ENCODE measurements at places on chromosomes 5 and 9.

- DNase-seq: no peak
Measured at GRCh38 chr9:133917375-133917774, 74.7 kb downstream of the VAV2 start.

- no peak for DNase-seq
Measured at GRCh38 chr5:117947121-117947520, 1041.2 kb downstream of the DTWD2 start.

DNA sequence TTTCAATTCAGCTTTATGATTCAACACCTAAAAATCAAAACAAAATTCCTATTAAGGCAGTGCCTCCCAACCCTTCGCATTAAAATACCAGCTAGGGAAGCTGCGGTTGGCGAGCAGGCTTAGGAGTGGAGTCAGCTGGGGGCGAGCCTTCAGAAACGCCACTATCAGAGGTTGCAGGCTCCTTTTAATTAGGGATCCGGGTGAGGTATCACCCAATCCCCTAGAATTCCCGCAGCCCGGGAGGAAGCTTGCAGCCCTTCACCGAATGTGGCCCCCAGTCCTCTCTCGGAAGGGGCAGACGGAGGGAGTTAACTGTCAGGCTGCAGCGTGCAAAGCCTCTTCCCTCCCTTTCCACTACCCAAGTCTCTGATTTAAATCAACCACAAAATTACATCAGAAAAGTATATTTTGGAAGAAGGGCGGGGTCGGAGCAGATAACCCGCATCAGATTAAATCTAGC lies 1.7 kb downstream of the STC2 start:
- DNase-seq: no peak

- no peak for DNase-seq
Measured at GRCh38 chr5:90956511-90957097, 398.0 kb downstream of the ADGRV1 start.

GRCh38 chr9:135766251-135766650 lies 64.3 kb downstream of the KCNT1 start:
- no peak for DNase-seq

DNA sequence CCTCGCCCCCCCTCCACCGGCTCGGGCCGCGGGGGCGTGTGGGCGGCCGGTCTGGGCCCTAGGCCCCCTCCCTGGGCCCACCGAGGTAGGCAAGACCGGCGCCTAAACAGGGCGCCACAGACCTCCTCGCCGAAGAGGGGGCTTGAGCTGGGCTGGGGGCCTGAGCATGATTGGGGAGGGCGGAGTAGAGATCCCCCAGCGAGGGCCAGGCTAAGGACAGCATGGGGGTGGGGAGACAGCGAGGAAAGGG lies 108.9 kb downstream of the PSD2 start:
- no peak for DNase-seq

DNA sequence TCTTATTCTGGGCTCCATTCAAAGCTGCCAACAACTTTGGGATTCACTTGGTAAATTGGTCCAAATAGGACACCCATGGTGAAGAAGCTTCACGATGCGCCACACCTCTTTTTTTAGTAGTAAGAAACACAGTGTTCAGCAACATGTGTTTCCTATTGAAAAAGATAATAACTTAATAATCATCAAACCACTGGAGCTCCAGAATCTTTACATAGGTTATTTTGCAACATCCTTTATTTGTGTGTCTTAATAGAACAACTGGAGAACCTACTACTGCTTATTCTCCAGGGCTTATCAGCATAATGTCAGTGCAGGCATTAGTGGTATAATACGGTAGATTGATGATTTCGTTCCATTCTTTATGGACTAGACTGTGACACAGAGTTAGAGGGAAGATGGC lies 63.3 kb upstream of the DAPK1 start:
- DNase-seq: no peak

DNA sequence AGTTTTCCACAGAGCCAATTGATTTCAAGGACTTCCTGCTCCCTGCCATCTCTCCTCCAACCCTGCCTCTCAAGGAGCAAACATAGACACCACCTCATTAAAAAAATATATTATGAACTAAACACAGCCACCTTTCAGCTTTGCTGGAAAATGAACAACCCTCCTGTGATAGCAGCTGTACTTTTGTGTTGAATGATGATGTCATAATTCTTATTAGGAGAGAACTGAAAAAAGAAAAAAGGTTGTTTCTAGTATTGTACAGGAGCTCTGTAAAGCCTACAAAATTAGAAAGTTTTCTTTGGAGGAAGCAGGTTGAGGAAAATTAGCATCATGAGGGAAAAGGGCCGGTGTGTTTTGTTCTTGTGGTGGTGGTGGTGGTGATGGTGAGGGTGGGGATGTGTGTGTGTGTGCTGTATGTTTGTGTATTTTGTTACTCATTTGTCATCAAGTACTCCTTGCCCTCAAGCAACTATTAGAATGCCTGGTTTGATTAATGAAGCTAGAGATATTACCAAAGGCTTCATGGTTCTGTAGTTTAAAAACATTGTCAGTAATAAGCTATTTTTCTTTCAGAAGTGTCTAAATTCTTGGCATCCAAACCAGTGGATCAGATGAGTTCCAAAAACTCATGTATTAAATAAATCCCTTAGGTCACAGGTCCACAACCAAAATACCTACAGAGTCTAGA lies 405.9 kb downstream of the TLE4 start:
- no peak for DNase-seq

DNA sequence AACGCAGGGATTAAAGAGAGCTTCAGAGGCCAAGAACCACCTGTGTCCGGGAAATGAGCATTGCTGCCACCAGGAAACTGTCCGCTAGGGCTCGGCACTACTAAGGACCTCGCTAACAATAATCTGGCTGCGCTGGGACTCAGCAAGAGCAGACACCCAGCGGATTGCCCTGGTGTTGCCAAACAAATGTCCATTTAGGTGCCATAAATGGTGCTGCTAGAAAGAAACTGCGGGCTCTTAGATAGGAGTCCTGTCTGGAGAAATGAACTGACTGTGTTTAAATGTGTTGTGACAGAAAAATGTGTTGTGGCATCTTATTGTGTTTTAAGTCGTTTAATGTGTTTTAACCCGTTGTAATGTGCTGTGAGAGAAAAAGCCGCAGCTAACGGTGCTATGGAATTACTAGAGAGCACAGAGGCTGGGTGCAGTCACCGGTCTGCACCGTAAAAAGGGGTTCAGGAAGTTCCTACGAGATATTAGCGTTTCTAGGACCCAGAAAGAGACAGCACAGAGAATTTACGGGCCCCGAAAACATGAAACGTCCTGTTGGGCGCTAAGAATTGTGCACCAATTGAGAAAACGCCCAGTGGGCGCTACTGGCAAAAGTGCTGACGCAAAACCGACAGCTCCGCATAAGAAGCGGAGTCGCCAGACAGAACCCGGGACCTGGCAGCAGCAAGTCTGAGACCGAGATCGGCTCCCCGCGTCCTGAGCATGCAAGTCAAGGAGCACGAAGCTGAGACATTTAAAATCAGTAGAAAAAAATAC lies 90.6 kb downstream of the ANXA2R start:
- no peak for DNase-seq

DNA sequence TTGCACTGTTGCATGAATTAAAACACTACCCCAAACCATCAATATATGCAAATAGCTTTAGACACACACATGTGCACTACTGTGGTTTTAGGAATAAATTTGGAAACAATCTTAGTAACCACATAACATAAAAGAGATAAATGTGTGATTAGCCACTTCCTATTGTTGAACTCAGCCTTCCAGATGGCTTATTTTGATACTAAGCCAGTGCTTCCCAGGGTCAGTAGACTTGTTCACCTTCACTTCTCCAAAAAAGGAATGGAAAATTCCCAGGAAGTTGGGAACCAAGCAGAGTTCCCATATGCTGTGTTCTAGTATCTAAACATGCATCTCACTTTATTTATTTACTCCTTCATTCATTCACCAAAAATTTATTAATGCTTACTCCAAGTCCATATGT lies 47.8 kb downstream of the SVEP1 start:
- no peak for DNase-seq

DNA sequence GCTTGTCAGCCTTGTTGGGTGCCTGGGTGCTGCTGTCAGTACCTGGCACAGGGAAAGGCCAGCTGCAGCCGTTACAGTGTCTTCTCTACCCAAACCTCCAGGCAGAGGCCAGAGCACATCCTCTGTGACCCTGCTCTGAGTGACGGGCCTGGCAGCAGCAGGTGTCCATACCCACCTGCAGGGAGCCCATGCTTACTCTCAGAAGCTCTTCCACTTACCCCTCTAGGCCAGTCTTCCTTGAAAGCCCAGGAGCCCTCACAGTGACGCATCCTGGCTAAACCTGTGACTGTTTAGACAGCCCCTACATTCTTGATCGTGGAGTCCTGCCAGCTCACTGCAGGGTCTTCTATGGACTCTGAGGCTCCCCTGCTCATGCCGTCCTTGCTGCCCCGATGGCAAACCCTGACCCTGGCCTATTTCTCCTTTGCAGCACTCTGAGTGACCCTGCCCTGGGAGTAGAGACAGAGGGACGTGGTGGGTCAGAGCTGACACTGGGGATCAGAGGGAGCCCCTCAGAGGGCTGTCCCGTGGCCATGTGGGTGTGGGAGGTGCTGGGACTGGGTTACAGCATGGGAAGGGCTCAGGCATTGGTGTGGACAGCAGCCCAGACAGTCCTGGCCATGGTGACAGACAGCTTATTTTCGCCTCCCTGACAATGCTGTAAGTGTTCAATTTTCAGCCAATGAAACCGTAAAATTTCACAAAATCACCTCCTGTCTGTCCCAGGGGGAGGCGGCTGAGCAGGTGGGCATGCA lies 67.6 kb upstream of the RNF130 start:
- peak; percentile 94 for DNase-seq

DNA sequence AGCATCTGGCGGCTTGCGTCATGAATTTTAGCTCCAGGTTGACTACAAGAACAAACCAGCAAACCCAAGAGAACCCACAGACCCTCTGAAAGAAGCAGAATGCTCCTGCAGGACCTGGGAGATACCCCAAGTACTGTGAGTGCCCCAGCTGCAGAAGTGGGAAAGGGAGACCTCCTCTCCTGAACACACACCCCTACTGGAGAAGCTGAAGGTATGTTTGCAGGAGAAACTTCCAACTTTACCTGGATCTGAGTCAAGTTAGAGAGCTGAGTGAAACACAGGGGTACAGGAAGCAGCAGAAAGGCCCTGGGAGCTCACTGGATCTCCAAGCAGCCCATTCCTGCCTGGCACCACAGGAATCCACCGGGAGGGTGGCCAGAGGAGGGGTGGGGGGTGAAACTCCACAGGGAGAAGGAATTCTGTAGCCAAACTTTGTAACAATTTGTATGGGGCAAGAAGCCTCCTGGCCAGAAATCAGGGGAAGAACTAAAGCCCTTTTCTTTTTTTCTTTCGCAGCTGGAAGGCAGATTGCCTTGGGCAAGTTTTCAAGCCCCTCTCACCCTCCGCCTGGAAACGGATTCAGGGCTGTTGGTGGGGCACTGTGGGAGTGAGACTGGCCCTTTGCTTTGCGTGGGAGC lies 576.2 kb downstream of the BNC2 start:
- DNase-seq: peak; percentile 72

- DNase-seq: no peak
Measured at GRCh38 chr5:150263801-150264621, 25.6 kb downstream of the CAMK2A start.

- no peak for DNase-seq
Measured at GRCh38 chr5:150751096-150751891, 7.5 kb downstream of the DCTN4 start.

DNA sequence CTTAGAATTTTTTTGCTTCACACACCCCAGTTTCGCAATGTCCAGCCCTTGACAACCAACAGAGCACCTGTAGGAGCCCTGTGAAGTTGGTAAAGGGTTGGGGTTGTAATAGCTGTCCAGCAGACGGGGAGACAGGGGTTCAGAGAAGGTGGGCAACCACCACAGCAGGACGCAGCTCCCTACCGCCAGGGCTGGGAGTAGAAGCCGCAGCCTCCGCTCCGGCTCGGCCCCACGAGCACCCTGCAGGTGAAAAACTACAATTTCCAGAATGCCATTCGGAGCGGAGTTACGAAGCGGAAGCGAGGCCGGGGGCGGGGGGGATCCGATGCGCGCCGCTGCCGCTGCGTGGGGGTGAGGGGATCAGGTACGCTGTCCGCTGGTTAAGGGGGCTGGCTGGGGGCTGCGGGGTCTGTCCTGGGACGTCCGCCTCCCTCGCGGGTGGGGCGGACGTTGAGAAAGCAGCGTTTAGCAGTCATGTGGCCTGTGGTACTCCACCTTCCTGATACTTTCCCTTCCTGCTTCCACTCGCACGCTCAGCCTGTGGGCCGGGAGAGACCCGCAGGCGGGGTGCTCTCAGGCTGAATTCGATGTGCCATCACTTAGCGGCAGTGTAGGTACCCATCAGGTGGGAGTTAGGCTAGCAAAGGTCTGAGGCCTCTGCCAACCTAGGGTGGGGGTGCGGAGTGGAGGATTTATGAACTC lies at the start of gene TRMT10B:
TSS of gene TRMT10B (plus strand) at position 317 of the 702 bp plus-strand sequence. CDS start 8,127 bp downstream, outside the sequence.
- DNase-seq: no peak

DNA sequence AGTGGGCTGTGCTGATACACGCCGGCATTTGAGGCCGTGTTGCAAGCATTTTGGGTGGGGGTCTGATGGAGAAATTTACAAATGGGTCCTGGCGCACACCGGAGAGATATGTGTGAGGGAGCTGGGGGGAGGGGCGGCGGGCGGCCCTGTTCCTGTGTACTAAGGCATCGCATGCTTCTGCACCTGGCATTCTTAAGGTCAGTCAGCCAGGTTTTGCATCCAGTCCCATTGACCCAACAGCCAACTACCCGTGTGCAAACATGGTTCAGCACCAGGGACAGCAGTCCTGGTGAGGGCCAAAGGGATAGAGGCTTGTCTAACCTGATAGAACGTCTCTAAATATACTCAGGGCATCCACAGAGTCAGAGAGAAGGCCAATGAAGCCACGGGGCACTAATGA lies 839 bp downstream of the GABRG2 start:
- no peak for DNase-seq

DNA sequence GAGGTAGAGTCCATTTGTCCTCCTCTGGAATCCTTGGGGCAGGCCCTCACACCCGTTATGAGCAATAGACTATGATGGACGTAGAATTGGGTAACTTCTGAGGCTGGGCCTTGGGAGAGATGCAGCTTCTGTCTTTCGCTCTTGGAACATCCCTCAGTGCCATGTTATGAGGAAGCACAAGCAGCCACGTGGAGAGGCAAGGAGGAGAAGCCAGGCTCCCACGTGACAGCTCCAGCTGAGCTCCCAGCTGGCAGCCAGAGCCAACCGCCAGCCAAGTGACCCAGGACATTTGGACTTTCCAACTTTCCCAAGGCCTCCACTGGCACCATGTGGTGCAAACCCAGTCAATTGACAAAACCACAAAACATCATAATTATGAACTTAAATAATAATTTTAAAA lies 43.0 kb upstream of the BOD1 start:
- peak; percentile 65 for DNase-seq

- no peak for DNase-seq
Measured at GRCh38 chr5:65462139-65462705, 19.5 kb downstream of the ADAMTS6 start.

DNA sequence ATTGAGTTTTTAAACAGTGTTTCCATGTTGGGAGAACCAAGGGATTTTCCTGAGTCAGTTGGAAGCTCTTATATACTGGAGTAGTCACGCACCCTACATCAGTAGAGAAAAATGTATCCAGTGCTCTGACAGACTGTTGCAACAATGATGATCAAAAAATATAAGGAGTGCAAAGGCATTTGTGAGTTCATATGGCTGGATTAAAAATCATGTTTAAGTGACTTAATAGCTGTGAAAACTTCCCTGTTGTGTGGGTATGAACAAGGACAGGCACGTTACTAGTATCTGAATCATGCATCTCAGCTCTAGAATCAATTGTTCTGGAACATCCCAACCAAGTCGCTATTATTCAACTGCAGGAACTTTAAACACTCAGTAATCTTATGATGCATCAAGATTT lies 229.7 kb downstream of the ROR2 start:
- peak; percentile 0 for DNase-seq

Data from vagina (tissue), 2 donors.